Aorta (tissue), 5 donors: ENCODE measurements at places on chromosomes 11 and 22. TPM values are rescaled to one million over a fixed set of nuclear protein-coding genes. Genes with fewer than 3 reads are reported as not detected.

GRCh38 chr11:96554236-96554820, 164.5 kb downstream of the JRKL start:
- H3K4me3 ChIP-seq, result no peak overlapping the region
- no peaks in the 10 kb centered on the region for H3K4me1 ChIP-seq
- no peaks in the 10 kb centered on the region for H3K27me3 ChIP-seq
- no peak for DNase-seq
- H3K36me3 ChIP-seq, result no peaks in the 10 kb centered on the region
- H3K27ac ChIP-seq, result no peak overlapping the region

DNA sequence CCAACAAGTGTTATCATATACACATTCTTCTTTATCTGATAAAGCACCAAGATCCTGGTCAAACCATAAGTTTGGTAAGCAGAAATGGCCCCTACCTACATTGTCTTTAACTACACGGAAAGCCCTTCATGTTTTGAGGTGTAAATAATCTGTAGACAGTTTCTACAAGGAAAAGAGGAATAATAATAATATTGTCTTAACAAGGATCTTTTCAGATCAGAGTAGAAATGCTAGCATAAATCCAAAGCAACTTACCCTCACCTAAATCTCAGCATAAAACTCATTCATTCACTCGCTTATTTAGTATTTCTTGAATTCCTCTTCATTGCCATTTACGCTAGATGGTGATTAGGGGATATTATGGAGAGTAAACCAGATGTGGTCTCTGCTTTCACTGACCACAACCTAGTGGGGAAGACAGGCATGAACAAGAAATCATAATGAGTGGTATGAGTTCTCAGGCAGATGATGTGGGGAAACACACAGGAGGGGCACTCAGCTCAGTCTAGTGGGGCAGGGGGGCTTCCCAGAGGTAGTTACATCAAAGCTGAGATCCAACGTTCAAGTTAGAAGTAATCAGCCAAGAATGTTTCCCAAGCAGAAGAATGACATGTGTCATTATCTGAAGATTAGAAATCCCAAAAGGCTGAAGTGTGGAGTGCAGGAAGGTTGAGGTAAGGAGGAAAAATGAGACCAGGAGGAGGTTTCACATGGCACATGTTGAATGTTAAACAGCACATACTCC, 65.4 kb upstream of the ZC3H12C start:
- no peak overlapping the region for H3K4me3 ChIP-seq
- no peaks in the 10 kb centered on the region for H3K27me3 ChIP-seq
- no peak for DNase-seq
- H3K27ac ChIP-seq, result no peak overlapping the region
- H3K36me3 ChIP-seq, result no peaks in the 10 kb centered on the region

GRCh38 chr11:86781546-86781945, 18.8 kb upstream of the PRSS23 start:
- H3K4me3 ChIP-seq, result no peak overlapping the region
- no peaks in the 10 kb centered on the region for H3K4me1 ChIP-seq
- DNase-seq, result no peak
- H3K27ac ChIP-seq, result no peak overlapping the region

- H3K27me3 ChIP-seq, result no peaks in the 10 kb centered on the region
- H3K36me3 ChIP-seq, result peaks cover 5% of the 10 kb centered on the region
- no peaks in the 10 kb centered on the region for H3K4me1 ChIP-seq
These were observed 8.4 kb downstream of the SELENOO start for GRCh38 chr22:50208939-50209892.

GRCh38 chr11:130774703-130775102, 141.6 kb downstream of the SNX19 start:
- H3K4me1 ChIP-seq, result no peaks in the 10 kb centered on the region
- no peaks in the 10 kb centered on the region for H3K27me3 ChIP-seq
- H3K4me3 ChIP-seq, result no peak overlapping the region
- DNase-seq, result no peak
- H3K27ac ChIP-seq, result no peak overlapping the region

Gene OR8D1
- not detected for total RNA-seq

Gene CHRDL2
- total RNA-seq, result 4.1 TPM

Gene SMDT1
- 71.3 TPM for total RNA-seq

Gene OR51B4
- not detected for total RNA-seq
